Adipocyte (in vitro differentiated cells): ENCODE measurements at places on chromosomes 1 and 21.

DNA sequence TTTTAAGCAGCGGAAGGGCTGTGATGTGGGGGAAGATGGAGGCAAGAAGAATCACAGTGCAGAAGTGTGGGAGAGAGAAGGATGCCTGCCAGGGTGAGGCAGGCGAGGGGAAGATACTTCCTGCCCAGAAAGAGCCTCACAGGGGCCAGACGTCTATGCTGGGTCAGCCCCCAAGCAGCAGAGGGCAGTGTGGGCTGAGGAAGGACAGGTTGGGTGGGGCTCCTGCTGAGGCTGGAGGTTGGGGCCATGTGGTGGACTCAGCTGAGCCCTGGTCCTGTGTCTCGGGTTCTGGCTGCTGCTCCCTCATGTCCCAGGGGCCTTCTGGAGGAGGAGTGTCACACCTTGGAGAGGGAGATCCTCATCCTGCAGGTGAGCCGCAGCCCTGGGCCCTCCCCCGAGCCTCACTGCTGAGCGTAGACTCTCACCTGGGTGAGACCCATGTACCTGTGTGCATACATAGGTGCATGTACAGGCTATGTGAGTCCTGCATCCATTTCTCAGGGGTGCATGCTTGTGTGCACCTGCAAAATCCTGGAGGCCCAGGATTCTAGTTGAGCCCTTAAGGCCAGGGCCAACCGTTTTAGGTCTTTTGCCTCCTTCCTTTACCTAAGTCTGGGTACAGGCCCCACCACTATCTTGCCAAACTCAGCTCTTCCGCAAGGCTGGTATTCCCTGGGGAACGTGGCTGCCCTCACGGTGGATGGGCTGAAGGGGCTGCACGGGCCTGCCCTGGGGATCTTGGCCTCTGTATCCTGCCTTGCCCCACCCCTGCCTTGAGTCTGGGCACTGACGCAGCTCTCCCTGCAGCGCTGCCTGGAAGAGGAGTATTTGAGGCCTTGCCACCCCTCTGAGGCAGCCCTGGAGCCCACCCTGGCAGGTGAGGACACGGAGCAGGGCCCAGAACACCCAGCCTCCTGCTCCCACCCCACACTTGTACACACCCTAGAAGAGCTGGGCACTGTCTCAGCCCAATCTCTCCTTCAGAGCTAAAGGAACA, 3.7 kb downstream of the CCDC24 start:
- DNase-seq, result peak; percentile 29

DNA sequence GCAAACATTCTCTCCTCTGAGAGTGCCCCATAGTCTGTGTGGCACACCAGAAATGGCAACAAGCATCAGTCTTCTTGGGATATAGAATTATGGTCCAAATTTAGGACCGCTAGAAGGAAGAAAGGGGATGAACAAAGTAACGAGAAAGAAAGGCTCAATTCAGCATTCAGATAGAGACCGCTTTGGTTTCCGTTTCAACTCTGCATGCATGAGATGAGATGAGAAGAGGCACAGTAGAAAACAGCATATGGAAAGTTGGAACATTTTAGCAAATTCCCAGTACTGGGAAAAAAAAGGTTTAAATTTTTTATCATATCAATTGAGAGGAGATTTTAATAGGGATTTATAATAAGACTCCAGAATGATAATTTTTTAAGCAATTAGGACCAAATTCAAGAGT, 595.5 kb upstream of the CHRM3 start:
- no peak for DNase-seq

DNA sequence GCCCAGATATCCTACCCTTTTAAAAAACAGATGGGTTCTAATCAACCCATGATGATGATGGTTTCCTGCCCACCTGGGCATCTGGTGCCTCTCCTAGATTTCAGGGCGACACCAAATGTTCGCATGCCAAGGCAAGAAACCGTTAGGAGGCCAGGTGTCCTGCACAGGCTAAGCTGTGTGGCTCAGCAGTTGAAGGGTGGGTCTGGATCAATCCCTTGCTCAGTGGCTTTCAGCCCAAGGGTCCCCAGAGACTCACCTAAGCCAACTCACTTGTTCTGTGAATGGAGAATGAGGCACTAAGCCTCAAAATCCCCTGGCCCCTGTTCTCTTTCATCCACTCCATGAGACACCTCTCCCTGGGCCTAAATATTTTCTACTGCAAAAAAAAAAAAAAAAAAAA, 169.1 kb upstream of the EDN2 start:
- no peak for DNase-seq

- DNase-seq, result no peak
These were observed 437.2 kb upstream of the DAB1 start for GRCh38 chr1:57860931-57861565.

- no peak for DNase-seq
These were observed 434.6 kb downstream of the SMYD3 start for GRCh38 chr1:246072456-246072955.

DNA sequence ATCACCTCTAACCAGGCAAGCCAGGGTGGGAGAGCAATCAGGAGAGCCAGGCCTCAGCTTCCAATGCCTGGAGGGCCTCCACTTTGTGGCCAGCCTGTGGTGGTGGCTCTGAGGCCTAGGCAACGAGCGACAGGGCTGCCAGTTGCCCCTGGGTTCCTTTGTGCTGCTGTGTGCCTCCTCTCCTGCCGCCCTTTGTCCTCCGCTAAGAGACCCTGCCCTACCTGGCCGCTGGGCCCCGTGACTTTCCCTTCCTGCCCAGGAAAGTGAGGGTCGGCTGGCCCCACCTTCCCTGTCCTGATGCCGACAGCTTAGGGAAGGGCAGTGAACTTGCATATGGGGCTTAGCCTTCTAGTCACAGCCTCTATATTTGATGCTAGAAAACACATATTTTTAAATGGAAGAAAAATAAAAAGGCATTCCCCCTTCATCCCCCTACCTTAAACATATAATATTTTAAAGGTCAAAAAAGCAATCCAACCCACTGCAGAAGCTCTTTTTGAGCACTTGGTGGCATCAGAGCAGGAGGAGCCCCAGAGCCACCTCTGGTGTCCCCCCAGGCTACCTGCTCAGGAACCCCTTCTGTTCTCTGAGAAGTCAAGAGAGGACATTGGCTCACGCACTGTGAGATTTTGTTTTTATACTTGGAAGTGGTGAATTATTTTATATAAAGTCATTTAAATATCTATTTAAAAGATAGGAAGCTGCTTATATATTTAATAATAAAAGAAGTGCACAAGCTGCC, 19.8 kb downstream of the CSF1 start:
- no peak for DNase-seq

- no peak for DNase-seq
These were observed 120.4 kb downstream of the SNX7 start for GRCh38 chr1:98781906-98782305.

- DNase-seq, result no peak
These were observed 51.4 kb downstream of the GRIK1 start for GRCh38 chr21:29888437-29888836.

GRCh38 chr1:230072866-230073265, 5.8 kb downstream of the GALNT2 start:
- DNase-seq, result no peak

GRCh38 chr1:82634266-82634665, 833.5 kb downstream of the ADGRL2 start:
- no peak for DNase-seq

- no peak for DNase-seq
These were observed 87.1 kb downstream of the HUNK start for GRCh38 chr21:31959881-31960280.

DNA sequence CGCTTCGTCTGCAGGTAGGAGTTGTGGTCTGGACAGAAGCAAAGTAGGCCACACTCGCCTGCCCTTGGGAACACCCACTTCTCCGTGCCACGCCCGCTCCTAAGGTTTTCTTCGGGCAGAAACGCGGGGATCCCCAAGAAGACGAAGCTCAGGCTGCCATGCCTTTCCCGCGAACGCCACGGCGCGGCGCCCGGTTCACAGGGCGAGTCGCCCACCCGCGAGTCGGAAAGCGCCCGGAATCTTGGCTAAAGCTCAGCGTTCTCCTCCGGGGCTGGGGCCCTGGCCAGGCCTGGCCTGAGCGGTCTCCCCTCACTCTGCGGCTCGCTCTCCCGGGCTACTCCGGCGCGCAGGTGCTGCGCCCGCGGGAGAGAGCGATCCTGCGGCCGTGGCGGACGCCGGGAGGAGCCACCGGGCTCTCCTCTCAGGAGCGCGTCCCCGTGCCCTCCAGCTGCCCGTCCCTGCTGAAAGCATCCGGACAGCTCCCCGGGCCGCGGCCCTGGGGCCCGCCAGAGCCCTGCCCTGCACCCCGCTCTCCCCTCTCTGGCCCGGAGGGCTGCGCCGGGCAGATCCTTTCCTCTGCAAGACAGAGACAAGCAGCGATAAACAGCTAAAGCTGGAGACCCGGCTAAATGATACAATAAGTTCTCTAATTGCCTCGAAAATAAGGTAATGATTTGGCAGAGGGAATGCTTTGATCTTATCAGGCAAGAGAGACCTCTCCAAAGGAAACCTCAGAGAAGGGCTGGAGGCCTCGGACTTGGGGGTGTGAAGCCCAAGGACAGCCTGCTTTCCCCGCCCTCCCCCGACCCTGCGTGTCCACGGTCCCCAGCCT, 6.7 kb upstream of the WNT2B start:
- peak; percentile 93 for DNase-seq

GRCh38 chr1:4307468-4307845, 347.0 kb upstream of the AJAP1 start:
- DNase-seq, result no peak

- peak; percentile 79 for DNase-seq
These were observed 55.4 kb downstream of the EPRS1 start for GRCh38 chr1:219990782-219991510.

- DNase-seq, result peak; percentile 90
These were observed 6.7 kb downstream of the NCDN start for GRCh38 chr1:35564037-35564883.

- DNase-seq, result peak; percentile 72
These were observed 512 bp downstream of the FBLIM1 start for GRCh38 chr1:15758953-15759661.

DNA sequence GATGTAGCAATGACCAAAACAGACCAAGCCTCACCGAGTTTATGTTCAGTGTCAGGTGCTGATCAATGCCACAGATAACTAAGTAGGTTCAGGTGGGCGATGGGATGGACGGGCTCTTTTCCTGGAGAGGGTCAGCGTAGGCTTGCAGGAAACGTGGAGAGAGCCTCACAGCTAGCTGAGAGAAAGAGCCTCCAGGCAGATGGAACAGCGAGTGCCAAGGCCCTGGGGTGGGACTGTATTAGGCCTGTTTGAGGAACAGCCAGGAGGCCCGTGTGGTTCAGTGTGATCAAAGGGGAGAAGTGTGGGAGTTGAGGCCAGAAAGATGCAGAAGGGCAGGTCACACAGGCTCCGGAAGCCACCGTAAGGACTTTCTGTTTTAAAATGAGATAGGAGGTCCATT, 7.3 kb upstream of the UTS2 start:
- no peak for DNase-seq

DNA sequence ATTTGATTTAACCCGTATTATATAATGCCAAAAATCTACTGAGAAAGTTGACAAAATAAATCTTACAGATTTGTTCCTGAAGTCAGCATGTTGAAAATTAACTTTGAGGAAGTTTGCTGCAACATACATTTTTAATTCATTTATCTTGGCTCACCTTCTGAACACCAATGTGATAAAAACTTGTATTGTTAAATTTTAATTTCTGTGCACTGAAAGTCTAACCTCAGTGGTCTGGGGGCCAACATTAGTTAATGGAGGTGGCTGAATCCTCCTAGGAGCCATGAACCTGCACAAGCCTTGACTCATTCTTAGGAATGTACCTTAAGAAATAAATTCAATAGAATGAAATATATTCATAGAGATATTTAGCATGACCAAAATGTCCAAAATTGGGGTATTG, 95.3 kb downstream of the ADSS2 start:
- DNase-seq, result no peak

GRCh38 chr1:163258181-163258580, 55.5 kb upstream of the RGS5 start:
- peak; percentile 24 for DNase-seq

- no peak for DNase-seq
These were observed 127.4 kb upstream of the NRIP1 start for GRCh38 chr21:15192243-15192642.

GRCh38 chr1:41888756-41889155, 30.0 kb downstream of the HIVEP3 start:
- DNase-seq, result no peak

DNA sequence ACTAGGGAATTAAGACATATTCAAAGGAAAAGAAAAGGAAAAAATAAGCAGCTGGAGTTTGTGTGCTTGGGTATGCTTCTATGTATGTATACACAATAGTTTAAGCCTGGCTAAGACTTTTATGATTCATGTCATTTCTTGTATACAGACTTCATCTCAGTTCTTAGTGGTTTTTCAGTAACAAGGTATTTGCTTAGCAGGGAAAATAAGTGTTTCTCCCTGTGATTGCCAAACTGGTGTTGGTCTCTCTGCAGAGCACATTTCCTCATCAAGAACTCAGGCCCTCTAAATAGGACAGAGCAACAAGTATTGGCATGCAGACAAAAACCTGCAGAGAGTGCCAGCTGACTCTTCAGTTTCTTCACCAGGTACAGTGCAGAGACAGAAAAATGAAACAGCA, 484.4 kb upstream of the ZRANB2 start:
- peak; percentile 61 for DNase-seq

DNA sequence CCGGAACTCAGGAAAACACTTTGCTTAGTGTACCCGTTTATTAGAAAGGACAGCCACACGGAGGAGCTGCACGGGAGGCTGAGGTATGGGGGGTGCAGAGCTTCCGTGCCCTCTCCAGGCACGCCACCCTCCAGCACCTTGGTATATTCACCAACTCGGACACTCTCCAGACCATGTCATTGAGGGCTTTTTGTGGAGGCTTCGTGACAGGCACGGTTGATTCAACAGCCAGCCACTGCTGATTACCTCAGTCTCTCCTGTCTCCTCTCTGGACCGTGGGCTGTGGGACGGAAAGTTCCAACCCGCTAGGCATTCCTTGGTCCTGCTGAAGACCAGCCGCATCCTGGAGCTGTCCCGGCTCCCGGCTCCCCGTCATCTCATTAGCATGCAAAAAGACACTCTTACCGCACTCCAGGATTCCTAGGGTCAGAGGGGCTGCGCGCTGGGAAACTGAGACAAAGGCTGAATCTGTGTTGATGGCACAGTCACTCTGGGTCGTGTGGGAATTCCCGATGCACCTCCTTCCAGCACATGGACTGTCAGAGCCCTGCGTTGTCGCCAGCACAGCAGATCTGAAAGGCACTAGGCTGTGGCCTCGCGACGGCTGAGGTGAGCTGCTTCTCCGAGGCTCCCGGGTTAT, 65.6 kb downstream of the PRKCZ start:
- DNase-seq, result peak; percentile 26
